Dermis microvascular lymphatic vessel endothelial cell (primary cell): ENCODE measurements at places on chromosomes 3 and 15. TPM values are rescaled to one million over a fixed set of nuclear protein-coding genes. Genes with fewer than 3 reads are reported as not detected.

Gene SEMA5B
- total RNA-seq, result under 0.01 and 0.13 TPM in 2 replicates

Gene CSPG4
- total RNA-seq, result under 0.01 and 0.13 TPM in 2 replicates

Gene MUC4
- total RNA-seq, result not detected in 2 replicates

Gene ARHGAP11A
- total RNA-seq, result 5.7 and 13.4 TPM in 2 replicates

Gene XCR1
- total RNA-seq, result not detected in 2 replicates
